ENCODE measurements at places on chromosomes 5 and 9. TPM values are rescaled to one million over a fixed set of nuclear protein-coding genes. Genes with fewer than 3 reads are reported as not detected.

The SIT1 gene
- not detected for total RNA-seq

The SLIT3 gene
- 8.0 TPM for total RNA-seq

The GLRA1 gene
- total RNA-seq = not detected

The TRIM36 gene
- total RNA-seq = under 0.01 TPM

The CTNND2 gene
- not detected for total RNA-seq

The LECT2 gene
- total RNA-seq = not detected

The JAKMIP2 gene
- 1.3 TPM for total RNA-seq

The GPR21 gene
- total RNA-seq = 0.66 TPM

The CDH6 gene
- 9.8 TPM for total RNA-seq

The ZFYVE16 gene
- total RNA-seq = 37.0 TPM

The IRX4 gene
- total RNA-seq = not detected

The DELE1 gene
- 38.6 TPM for total RNA-seq

Measured in fibroblast of lung (primary cell).